ENCODE measurements at places on chromosomes 16 and 17. TPM values are rescaled to one million over a fixed set of nuclear protein-coding genes. Genes with fewer than 3 reads are reported as not detected.

- no peaks in the 10 kb centered on the region for H3K36me3 ChIP-seq
- H3K27me3 ChIP-seq: no peaks in the 10 kb centered on the region
- H3K4me3 ChIP-seq: no peak overlapping the region
- no peak overlapping the region for H3K27ac ChIP-seq
- no peak for DNase-seq
- H3K4me1 ChIP-seq: no peaks in the 10 kb centered on the region
Measured at GRCh38 chr16:75308011-75308410, 56.6 kb upstream of the BCAR1 start.

GRCh38 chr17:69779378-69780214 is 295.4 kb upstream of the KCNJ16 start:
- no peak overlapping the region for H3K4me3 ChIP-seq
- H3K4me1 ChIP-seq: no peaks in the 10 kb centered on the region
- no peaks in the 10 kb centered on the region for H3K36me3 ChIP-seq
- H3K27ac ChIP-seq: no peak overlapping the region
- no peaks in the 10 kb centered on the region for H3K27me3 ChIP-seq

DNA sequence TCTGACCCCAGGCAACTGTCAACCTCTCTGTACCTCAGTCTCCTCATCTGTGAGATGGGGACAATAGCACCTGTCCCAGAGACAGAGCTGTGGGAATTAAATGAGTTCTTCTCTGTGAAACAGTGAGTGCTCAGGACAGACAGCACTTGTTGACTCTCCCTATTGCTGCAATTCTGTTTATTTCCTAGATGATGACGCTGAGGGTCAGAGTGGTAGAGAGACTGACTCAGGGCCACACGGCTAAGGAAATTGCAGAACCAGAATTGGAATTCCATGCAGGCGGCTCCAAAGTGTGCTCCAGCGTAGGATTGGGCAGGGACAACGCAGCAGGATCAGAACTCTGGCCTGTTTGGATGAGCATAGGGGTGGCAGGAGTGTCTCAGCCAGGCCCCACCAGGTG is 302.2 kb downstream of the C16orf95 start:
- no peaks in the 10 kb centered on the region for H3K36me3 ChIP-seq
- H3K27me3 ChIP-seq: no peaks in the 10 kb centered on the region
- no peaks in the 10 kb centered on the region for H3K4me1 ChIP-seq

ST6GALNAC1 gene
- 10.3 TPM for polyA plus RNA-seq

AHSP gene
- polyA plus RNA-seq: not detected

PDE6G gene
- polyA plus RNA-seq: 2.6 TPM

DNA sequence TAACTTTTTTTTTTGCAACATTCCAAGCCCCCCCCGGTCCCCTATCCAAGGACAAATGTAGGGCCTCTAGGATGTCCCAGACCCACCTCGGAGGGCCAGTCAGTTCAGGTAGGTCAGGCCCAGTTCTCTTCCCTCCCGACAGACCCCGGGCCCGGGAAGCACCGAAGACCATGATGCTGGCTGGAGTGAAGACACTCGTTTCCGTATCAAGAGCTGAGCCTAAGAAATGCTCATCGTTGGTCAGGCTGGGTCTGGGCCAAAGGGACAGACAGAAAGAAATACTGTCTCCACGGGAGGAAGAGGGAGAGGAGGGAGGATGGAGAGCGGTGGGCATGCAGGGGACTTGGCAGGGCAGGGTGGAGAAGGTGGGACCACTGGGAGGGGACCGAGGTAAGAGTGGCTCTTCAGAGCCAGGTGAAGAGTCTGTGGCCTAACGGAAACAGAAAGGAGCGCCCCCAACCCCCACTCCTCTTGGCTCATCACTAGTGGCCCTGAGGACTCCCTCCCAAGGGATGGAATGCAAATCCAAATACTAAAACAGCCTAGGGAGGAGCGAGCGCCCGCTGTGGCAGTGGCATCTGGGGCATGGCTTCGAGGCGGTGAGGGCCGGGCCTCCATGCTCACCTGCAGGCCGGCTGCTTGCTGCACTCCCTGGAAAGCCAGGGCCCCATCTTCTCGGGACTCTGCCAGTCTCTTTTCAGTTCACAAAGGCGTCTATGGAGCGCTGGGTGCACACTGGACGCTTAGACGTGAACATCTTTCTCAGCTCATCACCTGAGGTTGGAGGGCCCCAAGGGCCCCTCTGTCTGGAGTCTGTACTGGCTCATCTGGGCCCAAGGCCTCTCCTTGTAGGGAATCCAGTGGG is 1.7 kb upstream of the ROGDI start:
- H3K27me3 ChIP-seq: no peaks in the 10 kb centered on the region
- H3K4me1 ChIP-seq: peaks cover 10% of the 10 kb centered on the region
- H3K4me3 ChIP-seq: no peak overlapping the region
- DNase-seq: no peak

SLC2A4 gene
- polyA plus RNA-seq: not detected

GRCh38 chr17:21280081-21280518 is 4.4 kb upstream of the MAP2K3 start:
- no peak overlapping the region for H3K4me3 ChIP-seq
- peak; percentile 91 for DNase-seq
- H3K36me3 ChIP-seq: no peaks in the 10 kb centered on the region
- no peaks in the 10 kb centered on the region for H3K27me3 ChIP-seq
- peaks cover 38% of the 10 kb centered on the region for H3K4me1 ChIP-seq
- no peak overlapping the region for H3K27ac ChIP-seq

FOXC2 gene
- polyA plus RNA-seq: not detected

DNA sequence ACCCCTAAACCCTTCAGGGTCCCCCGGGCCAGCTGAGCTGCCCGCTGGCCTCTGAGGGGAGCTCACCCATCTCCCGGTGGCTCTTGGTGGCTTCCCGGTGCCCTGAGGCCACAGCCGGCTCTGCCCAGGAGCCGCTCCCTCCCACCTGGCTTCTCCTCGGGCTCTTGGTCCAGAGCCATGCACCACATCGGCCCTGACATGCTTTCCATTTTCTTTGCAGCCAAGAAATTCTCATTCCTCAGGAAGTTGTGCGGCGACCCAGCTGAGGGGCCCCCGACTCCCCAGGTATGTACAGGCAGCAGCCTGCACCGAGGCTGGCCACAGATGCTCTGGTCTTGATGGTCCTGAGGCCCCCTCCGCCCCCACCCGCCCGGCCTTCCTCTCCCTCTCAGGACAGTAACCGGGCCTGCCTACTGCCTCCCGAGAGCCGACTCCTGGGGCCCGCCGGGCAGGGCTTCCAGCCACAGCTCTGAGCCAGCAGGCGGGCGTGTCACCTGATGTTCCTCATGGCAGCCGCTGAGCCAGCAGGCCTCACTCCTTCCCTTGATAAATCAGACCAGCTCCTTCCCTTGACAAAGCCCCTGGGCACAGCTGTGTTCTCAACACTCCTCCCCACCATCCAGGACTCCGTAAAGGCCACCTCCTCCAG is 28.4 kb upstream of the ZFPM1 start:
- DNase-seq: no peak
- no peak overlapping the region for H3K27ac ChIP-seq
- no peaks in the 10 kb centered on the region for H3K27me3 ChIP-seq
- peaks cover 3% of the 10 kb centered on the region for H3K4me1 ChIP-seq

PRSS33 gene
- polyA plus RNA-seq: not detected

HOXB1 gene
- polyA plus RNA-seq: not detected

GRCh38 chr16:55330781-55331647 is 7.0 kb downstream of the IRX6 start:
- no peak for DNase-seq
- no peaks in the 10 kb centered on the region for H3K27me3 ChIP-seq
- H3K36me3 ChIP-seq: no peaks in the 10 kb centered on the region
- H3K4me1 ChIP-seq: no peaks in the 10 kb centered on the region

- no peaks in the 10 kb centered on the region for H3K27me3 ChIP-seq
- H3K36me3 ChIP-seq: no peaks in the 10 kb centered on the region
- H3K4me1 ChIP-seq: peaks cover 4% of the 10 kb centered on the region
Measured at GRCh38 chr17:18626152-18626870, 17.9 kb downstream of the TBC1D28 start.

DNA sequence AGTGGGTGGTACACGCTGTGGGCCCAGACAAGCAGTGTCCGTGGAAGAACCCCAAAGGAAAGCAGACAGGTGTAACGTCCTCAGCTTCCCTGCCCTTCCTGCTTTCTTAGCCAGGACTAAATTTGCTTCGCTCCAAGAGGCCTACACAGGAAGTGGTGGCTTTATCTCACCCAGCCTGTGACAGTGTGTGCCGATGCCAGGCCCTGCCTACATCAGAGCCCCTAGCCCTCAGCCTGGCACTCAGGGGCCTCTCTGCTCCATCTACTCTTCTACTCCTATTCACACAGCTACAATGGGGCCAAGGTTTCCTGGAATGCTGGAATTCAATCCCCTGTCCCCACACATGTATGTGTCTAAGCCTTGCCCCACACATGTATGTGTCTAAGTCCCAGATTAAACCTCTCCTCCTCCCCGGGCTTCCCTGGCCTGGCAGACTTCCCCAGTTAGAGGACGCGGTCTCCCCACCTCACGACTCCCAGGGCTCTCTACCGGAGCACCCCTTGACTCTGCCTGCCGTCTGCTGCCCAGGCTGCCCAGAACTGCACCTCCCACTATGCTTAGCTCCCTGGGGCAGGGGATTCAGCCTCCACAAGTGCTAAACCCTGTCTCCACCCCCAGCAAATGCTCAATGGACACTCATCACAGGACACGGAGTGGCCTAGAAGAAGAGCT is 8.2 kb downstream of the PGAP3 start:
- H3K27ac ChIP-seq: peak overlapping the region; percentile 71
- peaks cover 65% of the 10 kb centered on the region for H3K4me1 ChIP-seq
- peak; percentile 60 for DNase-seq
- no peaks in the 10 kb centered on the region for H3K27me3 ChIP-seq
- H3K4me3 ChIP-seq: peak overlapping the region; percentile 0
- H3K36me3 ChIP-seq: peaks cover 5% of the 10 kb centered on the region

GRCh38 chr17:43418441-43419374 is 19.9 kb downstream of the ARL4D start:
- H3K4me3 ChIP-seq: no peak overlapping the region
- H3K36me3 ChIP-seq: no peaks in the 10 kb centered on the region
- no peak for DNase-seq
- no peak overlapping the region for H3K27ac ChIP-seq
- no peaks in the 10 kb centered on the region for H3K4me1 ChIP-seq

DNA sequence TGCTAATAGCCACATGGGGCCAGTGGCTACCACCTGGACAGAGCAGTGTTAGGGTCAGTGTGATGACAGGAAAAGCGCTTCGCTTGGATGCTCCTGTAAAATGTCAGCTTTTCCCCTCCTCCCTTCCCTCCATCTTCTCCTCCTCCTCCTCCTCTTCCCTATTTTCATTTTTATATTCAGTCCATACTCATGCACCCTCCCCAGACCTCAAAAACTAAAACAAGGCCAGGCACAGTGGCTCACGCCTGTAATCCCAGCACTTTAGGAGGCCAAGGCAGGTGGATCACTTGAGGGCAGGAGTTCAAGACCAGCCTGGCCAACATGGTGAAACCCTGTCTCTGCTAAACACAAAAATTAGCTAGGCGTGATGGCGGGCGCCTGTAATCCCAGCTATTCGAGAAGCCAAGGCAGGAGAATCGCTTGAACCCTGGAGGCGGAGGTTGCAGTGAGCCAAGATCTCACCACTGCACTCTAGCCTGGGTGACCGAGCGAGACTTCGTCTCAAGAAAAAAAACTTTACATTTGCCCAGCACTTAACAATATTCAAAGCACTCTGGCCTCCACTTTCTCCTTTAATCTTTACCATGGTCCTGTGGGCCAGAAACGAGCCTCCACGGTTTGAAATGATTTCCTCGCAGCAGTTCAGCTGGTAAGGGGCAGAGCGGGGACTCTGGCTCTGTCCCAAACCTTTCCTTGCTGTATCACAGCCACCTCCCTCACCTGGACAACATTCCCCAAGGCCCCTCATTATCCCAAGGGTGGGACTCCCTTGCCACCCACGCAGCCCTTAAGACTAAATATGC is 21.8 kb downstream of the ANKRD40 start:
- no peaks in the 10 kb centered on the region for H3K27me3 ChIP-seq
- H3K4me3 ChIP-seq: no peak overlapping the region
- DNase-seq: no peak

DNA sequence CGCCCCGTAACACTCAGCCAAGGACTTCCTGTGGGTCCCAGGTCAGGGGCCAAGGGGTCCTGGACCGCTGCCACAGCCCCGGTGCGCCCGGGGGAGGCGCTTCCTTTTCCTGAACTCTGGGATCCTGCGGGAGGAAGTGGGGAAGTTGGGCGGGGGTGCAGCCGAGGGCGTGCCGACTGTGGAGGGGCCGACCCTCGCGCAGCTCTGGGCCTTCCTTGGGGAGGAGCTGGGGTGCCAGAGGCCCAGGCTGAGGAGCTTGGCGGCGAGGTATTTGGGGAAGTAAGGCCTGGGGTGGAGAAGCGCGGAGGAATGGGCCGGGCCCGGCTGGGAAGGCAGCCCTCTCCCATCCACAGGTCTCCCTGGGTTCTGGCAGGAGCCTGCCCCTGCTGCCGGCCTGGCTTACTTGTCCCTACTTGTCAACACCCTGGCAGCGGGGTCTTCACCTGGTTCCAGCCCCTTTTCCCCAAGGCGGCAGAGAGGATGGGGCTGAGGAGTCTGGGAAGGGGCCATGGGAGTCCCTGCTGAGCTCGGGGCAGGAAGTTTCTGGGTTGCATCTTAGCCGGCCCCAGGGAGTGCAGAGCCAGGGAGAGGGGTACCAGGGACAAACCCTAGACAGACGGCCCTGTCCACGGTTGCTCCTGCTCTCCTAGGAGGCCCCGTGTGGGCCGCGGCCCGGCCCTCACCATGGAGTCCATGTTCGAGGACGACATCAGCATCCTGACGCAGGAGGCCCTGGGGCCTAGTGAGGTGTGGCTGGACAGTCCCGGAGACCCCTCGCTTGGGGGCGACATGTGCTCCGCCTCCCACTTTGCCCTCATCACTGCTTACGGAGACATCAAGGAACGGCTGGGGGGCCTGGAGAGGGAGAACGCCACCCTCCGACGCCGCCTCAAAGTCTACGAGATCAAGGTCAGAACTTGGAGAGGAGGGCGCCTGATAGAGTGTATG is 1.7 kb downstream of the TBKBP1 start:
- no peak overlapping the region for H3K27ac ChIP-seq

- H3K36me3 ChIP-seq: no peaks in the 10 kb centered on the region
- no peaks in the 10 kb centered on the region for H3K27me3 ChIP-seq
- no peak overlapping the region for H3K27ac ChIP-seq
- peaks cover 17% of the 10 kb centered on the region for H3K4me1 ChIP-seq
- DNase-seq: peak; percentile 14
Measured at GRCh38 chr17:80621997-80622357, 77.3 kb downstream of the RPTOR start.

DNA sequence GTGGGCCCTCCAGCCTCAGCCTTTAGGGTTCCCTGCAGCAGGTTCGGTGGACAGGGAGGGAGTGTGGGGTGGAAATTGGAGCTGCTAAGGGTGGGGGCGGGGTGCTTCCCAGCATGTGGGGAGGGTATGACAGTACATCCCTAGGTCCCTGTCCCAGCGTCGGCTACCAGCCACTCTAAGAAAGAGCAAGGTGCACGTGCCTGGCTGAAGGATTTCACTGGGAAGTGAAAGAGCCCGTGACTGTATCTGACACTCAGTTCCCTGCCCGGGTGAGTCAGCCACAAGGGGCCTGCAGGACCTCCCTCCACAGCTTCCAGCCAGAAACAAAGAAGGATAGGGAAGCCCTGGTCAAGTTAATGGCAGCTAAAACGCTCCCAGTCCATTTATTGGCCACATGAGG is 4.1 kb downstream of the SNRNP25 start:
- H3K27ac ChIP-seq: no peak overlapping the region
- no peaks in the 10 kb centered on the region for H3K27me3 ChIP-seq
- H3K4me3 ChIP-seq: no peak overlapping the region
